ACHN (cell line): ENCODE measurements at places on chromosomes 3 and 15.

DNA sequence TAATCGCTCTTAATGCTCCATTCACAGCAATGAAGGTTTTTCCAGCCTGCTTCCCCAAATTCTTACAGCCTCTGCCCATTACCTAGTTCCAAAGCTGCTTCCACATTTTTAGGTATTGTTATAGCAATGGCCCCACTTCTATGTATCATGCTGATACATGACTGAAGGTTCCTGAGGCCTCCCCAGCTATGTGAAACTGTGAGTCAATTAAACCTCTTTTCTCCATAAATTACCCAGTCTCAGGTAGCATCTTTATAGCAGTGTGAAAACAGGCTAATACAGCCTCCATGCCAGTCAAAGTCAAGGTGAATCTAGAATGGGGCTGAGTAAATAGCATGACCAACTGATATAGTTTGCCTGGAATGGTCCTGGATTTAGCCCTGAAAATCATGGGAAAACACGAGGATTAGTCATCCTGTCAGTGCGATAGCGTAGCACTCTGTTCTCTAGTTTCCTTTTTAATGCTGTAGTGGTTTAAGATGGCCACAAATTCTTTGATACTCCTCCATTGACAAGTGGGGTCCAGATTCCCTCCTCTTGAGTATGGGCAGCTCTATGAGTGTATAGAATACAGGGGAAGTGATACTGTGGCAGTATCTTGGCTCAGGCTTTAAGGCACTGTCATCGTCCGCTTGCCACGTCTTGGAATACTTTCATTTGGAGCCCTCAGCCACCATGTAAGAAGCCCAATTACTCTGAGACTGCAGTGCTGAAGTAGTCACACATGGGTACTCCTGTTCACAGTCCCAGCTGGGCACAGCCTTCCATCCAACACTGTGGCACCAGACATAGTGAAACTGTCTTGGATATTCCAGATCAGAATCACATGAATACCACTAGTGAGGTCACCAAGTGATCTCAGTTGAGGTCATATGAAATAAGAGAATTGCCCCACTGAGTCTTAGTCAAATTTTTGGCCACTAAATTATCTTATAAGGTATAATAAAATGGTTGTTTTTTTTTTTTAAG lies 94.0 kb upstream of the PLCL2 start:
- DNase-seq, result no peak

DNA sequence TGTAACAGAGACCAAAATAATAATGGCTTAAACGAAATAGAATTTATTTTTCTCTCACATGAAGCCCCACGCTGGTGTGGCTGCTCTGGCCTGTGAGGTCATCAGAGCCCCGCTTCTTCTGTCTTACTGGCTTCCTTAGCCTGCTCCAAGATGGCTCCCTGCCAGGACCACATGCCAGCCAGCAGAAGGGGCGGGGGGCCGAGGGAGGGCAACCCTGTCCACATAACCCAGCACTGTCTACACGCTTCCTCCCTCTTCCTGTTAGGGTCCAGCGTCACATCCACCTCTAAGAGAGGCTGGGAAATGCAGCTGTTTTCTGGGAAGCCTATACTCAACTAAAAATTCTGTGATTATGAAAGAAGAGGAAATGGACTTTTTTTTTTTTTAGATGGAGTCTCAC lies 107.9 kb upstream of the DLG1 start:
- no peak for DNase-seq

GRCh38 chr3:171840811-171841619 lies 2.1 kb upstream of the TMEM212 start:
- DNase-seq, result no peak

GRCh38 chr3:161082063-161082462 lies 23.1 kb downstream of the B3GALNT1 start:
- DNase-seq, result no peak

DNA sequence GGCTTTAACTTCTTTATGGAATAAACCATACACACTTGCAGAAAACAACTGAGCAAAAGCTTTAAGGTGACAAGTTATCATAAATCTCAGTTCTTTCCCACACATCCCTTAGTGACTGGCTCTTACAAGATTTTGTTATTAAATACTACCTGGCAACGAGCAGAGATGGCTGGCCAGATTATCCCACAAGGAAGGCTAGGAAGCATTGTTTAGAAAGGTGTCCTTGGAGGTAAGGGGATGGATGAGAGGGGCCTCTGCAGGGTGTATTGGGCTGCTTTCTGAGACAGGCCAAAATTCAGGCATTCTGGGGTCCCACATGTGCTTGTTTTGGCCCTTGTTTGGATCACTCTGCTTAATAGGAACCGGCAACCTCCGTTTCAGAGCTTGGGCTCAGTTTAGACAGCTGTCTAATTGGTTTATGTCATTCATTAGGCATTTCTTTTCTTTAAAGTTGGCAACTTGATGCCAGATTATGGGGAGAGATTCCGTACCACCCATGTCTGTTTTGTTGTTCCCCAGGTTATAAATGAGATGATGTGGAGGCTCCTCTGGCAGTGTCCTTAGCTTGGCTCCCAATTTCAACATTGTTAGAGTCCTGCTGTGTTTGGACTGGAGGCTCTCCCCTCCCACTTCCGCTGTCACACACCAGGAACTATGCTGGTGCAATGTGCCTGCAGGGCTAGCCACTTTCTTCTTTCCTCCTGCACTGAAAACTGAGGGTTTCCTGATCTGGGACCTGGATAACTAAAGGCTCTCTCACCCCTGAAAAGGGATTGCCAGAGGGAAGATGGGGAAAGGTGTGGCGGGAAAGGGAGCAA lies 121.1 kb downstream of the TPRG1 start:
- DNase-seq, result no peak

DNA sequence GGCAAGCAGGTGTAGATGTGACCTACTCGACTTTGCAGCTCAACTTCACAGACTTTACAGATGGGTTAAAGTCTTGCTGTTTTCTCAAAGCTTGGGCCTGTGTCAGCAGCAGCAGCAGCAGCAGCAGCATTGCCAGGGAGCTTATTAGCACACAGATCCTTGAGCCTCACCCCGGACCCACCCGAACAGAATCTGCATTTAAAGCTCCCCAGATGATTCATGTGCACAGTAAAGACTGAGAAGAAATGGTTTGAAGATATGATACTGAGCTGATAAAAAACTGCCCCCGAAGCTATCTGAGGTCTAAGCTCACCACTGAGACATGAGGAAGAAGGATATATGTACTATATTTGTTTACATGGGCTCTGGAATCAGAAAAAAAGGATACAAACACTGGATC lies 231.7 kb downstream of the ARPP21 start:
- DNase-seq, result no peak

GRCh38 chr3:126558336-126559071 lies at the start of gene C3orf22:
Gene C3orf22 (minus strand): TSS chr3:126558932. CDS start chr3:126553390, 5,542 bp downstream.
- no peak for DNase-seq

GRCh38 chr3:30578986-30579579 lies 27.3 kb upstream of the TGFBR2 start:
- no peak for DNase-seq

DNA sequence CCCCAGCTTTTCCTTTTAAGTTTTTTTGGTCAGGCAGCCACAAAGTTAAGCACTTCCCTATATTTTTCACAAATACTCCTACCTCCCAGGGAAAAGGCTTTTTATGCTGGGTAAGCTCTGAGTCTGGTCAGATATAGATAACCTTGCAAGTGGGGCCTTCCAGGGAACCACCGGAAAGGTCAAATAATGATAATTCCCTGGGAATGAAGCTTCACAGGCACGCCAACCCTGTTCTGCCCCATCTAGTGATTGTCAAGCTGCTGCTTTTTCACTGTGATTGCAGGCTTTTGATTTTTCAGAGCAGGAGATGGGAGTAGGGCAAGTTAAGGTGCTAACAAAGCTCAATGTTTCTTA lies 121.0 kb downstream of the ZNF609 start:
- DNase-seq, result no peak

DNA sequence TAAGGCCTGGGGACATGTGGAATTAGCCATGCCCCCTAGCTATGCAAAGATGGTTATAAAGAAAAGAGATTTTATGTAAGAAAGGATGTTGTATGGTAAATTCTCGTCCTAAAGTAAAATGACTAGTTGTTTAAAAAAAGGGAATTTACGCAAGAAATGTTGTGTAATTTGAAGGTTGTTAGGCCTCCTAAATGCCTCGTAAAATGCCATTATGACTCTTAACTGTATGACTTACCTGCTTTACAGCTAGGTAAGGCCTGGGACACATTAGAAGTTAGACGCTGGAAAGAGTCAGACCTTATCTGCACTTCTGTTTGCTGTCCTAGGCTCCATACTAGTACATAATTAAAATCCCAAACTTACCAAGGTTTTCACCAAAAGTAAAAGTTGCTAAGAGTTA lies 17.5 kb upstream of the HHATL start:
- DNase-seq, result no peak

DNA sequence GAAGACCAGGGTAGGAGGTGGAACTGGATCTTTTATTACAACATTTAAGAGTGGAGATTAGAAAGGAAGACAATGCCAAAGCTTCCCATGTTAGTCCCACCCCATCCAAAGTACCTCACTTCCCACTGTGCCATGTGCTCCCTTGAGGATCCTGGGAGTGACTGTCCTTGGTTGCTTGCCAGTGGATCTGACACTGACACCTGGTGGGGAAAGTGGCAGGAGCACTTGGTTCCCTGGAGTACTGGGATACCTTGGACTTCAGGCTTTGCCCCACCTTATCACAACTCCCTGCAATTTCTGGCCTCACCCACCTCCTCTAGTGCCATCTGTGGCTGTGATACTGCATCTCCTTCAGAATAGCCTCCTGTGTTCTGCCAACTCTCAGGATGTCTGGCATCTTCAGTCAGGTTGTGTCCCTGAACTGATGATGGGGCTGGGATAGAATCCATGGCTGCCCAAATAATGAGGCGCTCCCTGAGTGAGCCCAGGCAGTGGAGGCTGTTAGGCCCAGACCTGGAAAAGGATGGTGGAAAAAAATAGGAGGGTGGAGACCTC lies 1.3 kb downstream of the ELL3 start:
- peak; percentile 53 for DNase-seq

- DNase-seq, result no peak
Measured at GRCh38 chr3:98763076-98763475, at the start of gene ST3GAL6. Gene ST3GAL6 (plus strand): TSS chr3:98763340. CDS start chr3:98768441, 5,101 bp downstream.

DNA sequence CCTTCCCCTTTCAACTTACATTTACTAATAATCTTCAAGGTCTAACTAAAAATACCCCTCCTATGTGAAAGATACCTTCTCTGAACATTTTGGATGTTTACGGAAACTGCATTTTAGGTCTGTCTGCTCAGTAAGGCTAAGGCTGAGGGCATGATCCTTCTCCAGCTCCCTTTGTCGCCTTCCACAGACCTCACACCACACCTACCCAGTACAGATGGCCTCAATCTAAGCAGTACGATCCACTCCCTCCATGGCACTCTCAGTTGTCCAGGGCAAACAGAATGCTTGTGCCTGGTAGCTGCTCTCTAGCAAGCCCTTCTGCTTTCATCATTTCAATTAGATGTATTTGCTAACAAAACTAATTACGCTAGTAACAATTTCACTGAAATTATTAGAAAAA lies 178.3 kb downstream of the CNTN3 start:
- DNase-seq, result no peak

- no peak for DNase-seq
Measured at GRCh38 chr3:180250172-180250571, 213.4 kb upstream of the PEX5L start.

- no peak for DNase-seq
Measured at GRCh38 chr3:33128706-33129105, 14.9 kb downstream of the CRTAP start.
